Activated T-cell treated with anti-CD3 and anti-CD28 coated beads, Interleukin-2, amount 50 U/mL, for 72 hours (primary cell): ENCODE measurements at places on chromosomes 2 and 18. TPM values are rescaled to one million over a fixed set of nuclear protein-coding genes. Genes with fewer than 3 reads are reported as not detected.

- DNase-seq = no peak
Measured at GRCh38 chr2:118714118-118714517, 133.3 kb downstream of the EN1 start.

DNA sequence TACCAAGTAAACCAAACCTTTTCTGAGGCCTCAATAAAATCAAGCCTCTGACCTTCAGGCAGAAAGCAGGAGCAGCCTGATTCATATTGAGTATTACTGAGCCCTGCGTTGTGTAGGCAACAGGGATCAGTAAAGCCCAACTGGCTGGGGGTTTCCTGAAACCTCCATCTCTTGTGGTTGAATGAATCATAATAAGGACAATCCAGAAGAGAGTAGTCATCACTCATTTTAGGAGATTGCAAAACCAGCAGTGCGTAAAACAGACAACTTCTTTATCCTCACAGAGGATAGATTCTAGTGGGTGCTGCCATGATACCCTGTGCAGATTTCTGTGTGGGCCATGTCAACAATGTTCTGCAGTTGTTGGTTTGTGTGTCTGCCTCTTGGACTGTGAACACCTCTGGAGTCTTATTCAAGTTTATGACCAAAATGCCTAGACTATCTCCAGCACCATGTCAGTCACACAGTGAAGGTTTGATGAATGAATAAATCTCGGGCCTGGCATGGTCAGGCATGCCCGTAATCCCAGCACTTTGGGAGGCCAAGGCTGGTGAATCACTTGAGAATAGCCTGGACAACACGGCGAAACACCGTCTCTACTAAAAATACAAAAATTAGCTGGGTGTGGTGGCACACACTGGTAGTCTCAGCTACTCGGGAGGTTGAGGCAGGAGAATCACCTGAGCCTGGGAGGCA lies 51.8 kb upstream of the RAB27B start:
- DNase-seq = peak; percentile 62

- no peak for DNase-seq
Measured at GRCh38 chr2:29097569-29097968, 17.6 kb upstream of the CLIP4 start.

DNA sequence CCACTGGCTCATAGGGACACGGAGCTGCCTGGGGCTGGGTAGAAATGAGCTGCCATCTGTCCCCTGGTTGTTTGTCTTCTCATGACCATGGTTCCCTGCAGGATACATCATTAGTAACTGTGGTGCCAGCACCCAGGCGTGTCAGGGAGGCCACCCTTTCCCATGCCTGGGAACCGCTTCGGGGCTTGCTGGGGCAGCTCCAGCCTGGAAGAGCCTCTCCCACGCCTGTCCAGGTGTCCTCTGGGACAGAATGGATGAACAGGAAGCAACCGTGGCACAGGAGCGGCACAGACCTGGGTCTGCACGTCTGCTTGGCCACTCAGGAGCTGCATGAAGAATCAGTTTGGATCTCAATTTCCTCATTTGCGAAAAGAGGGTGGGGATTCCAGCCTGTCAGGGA lies 34.8 kb downstream of the SDC1 start:
- no peak for DNase-seq

DNA sequence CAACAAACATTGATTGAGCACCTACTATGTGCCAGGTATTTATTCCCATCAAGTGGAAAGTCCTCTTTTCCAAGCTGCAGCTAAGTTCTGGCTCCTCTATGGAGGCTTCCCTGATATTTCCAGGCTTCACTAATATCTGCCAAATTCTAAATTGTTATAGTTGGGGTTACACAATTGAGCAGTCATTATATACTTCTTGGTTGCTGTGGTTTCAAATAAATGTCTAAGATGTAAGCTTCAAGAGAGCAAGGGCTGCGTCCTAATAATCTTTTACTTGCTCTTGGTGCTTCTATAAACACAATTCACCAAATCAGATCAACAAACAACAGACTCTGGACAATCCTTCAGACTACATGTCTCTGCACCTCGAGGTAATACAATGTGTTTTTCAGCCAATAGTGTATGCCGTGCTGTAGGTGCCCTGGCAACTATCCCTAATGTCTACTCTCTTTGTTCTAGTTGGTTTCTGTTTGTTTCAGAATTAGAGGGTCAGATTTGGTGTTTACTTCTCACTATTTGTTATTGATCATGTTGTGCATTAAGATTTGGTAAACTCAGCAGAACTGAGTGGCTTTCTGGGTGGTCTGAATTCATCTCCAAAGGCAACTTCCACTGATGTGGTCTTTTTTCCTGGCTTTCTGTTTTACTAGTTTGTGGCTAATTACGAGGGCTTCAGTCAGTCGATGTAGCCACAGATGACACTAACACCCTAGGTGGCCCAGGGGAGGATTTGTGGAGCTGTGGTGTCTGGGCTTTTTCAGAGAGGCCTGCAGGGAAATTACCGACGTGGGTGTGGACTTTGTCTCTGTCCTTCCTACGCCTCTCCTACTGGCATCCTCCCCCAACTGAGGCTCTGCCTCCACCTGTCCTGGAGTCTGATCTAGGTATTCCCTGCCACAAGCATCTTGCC lies 50.4 kb downstream of the CDCA7 start:
- no peak for DNase-seq

GRCh38 chr2:23005469-23005868 lies 379.5 kb upstream of the KLHL29 start:
- no peak for DNase-seq

- no peak for DNase-seq
Measured at GRCh38 chr2:160408959-160409291, 84.7 kb downstream of the RBMS1 start.

- DNase-seq = no peak
Measured at GRCh38 chr2:1367601-1368000, 45.7 kb upstream of the TPO start.

- no peak for DNase-seq
Measured at GRCh38 chr18:34461266-34461665, 236.6 kb upstream of the NOL4 start.

DNA sequence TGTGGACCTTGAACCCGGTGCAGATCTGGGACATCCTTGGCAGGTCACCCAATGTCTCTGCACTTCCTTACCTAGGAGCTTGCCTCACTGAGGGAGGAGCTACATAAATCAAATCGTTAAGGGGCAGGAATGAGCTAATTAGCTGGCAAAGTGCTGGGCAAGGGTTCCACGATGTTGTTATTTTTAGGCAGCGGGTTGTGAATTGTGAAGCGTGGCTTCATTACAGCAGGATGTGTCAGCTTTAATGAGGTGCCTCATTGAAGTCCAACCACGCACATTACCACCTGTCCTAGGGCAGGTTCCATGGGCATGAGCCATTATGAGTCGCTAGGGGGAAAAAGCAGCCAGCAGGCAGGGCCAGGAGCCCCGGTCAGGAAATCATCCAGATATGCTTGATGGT lies 127.0 kb upstream of the AGAP1 start:
- no peak for DNase-seq

DNA sequence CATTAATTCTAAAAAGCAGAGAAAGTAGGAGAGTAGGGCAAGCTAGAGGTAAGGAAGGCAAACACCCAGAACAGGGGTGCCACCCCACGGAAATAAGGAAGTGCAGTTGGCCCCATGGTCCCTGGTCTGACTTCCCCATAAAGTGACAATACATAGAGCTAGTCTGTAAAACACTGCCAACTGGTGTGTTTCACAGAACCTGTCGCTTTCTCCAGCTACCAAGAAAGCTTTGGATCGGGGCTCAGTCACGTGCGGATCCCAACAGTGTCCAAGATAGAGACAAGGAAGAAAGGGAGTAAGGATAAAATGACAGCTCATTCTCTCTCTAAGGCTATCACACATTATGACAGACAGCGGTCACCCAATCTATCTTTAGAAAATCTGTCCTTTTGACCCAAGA lies 36.4 kb downstream of the TBC1D8 start:
- DNase-seq = no peak

DNA sequence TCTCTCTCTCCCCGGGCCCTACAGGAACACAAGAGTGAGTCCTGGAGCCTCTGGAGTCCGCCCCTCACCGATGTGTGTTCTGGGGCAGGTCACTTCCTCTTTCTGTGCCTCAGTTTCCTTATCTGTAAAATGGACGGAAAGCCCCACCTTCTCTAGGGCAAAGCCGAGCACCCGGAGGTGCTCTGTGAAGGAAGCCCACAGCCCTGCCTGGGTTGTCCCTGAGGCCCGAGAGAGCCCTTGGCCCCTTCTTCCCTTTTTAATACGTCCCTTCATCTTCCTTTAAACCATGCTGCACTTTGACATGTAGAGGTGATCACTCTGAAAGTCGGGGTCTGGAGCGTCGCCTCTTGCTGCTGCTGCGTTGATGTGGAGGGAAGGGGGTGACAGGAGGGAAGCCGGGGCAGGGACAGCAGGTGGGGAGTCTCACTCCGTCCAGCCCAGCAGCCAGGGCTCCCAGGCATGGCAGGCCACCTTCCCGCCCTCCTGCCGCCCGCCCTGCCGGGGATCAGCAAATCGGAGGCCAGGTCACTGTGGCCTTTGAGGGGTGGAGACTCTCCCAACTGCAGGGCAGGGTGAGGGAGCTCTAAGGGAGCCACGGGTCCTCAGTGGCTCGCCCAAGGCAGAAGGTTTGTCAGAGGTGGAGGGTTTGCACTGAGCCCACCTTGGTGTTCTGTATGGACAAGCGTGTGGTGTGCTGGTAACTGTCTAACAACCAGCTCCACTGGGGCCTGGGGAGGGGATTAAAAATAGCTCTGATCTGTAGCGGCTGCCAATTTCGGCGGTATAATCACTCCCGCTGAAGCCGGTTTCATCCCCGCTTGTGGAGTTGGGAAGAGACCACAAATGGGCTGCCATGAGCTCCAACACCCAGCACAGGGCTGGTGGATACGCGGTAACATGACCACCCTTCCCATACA lies 135.9 kb upstream of the ID2 start:
- no peak for DNase-seq

DNA sequence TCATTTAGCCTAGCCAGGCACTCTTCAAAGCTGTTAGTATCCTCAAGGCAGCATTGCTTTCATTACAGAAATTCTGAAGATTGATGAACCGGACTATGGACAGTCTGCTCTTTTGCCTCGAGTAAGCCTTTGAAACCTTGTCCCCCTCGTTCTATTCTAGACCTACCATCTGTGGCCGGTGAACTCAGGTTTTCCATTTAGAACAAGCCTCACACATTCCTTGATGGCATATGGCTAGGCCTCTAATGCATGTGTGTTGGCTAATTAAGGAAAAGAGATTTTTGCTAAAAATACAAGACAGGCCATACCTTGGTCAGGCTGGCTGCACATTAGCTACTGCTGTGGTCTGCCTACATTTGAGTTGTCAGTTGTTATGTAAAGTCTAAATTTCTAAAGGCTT lies 111.8 kb downstream of the CERS6 start:
- no peak for DNase-seq

GRCh38 chr18:48059455-48060010 lies 129.1 kb upstream of the SMAD2 start:
- no peak for DNase-seq

DNA sequence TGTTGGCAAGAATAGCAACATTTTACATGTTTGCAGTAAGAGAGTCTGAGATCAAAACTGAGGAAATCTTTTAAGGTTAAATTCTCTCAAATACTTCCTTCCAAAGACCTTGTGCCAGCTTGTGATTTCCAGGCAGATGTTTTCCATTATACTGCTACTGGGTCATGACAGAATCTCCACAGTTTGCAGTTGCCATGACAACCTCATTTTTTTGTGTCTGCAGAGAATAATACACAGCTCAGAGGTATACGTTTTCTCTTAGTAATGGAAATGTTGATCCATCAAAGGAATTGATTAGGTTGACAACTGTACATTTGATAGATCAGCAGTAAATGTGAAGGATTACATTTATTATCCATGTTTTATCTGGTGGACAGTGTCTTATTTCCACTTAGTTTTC lies 29.1 kb upstream of the CSRNP3 start:
- no peak for DNase-seq

- DNase-seq = no peak
Measured at GRCh38 chr2:149365931-149366583, 35.7 kb downstream of the LYPD6 start.

GRCh38 chr2:893311-893710 lies 57.3 kb upstream of the SNTG2 start:
- DNase-seq = no peak

DNA sequence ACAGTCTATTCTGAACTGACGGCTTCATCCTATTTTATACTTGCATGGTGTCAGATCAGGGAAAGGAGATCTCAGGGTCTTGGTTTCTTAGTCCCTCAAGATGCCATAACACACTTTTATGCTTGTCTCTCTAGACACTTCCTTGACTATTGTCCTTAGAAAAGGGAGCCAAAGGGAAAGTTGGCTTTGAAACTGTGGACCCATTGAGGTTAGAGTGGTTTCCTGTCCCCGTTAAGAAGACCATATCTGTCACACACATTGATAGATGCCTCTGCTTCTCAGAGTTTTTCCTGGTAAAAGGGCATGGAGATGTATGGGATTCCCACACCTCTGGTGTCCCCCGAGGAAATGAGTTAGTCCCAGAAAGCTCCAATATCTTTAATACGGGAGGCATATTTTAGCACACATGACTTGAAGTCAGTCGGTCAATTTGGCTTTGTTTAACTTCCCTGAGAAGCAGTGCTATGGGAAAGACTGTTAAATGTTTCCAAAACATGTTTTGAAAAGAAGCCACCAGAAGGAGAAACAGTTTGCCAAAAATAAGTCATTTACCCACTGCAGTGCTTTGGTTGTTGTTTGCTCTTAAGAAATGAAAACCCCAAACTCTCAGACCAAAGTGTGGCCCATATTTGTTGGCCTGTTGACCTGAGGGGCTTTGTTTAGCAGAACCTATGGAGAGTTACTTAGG lies 133.4 kb upstream of the CXCR4 start:
- DNase-seq = no peak

GRCh38 chr2:11483806-11484617 lies 18.1 kb upstream of the E2F6 start:
- no peak for DNase-seq

The UPP2 gene
- total RNA-seq = not detected

The LINC00305 gene
- not detected for total RNA-seq

The OTX1 gene
- total RNA-seq = 0.07 TPM

The CRACDL gene
- 0.79 TPM for total RNA-seq

The DNAH7 gene
- not detected for total RNA-seq

The NRBP1 gene
- total RNA-seq = 79.7 TPM
